M059J (cell line): ENCODE measurements at places on chromosomes 6 and 20.

DNA sequence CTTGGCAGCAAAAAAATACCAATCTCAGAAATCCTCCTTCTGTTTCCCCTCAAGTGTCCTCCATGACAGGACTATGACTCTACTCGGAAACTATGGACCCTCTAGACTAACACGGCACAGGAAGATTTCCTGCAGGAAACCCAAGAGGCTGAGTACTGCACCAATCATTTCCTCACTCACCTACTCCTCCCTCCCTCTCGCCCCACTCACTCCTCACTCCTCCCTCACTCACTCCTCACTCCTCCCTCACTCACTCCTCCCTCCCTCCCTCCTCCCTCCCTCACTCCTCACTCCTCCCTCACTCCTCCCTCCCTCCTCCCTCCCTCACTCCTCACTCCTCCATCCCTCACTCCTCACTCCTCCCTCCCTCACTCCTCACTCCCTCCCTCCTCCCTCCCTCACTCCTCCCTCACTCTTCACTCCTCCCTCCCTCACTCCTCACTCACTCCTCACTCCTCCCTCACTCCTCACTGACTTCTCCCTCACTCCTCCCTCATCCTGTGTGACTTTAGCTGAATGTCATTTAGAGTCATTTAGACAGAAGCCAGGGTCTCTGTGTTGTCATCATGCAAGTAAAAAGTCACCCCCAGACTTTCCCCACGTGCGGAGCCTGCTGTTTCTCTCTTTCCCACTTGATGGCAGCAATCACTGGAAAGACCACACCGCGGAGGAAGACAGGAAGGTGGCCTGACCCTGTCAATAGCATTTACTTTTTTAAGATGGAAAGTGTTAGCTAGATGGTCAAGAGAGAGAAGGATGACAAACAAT is 226.8 kb upstream of the PDE10A start:
- DNase-seq: peak; percentile 7

GRCh38 chr6:25995507-25995906 is 32.9 kb downstream of the TRIM38 start:
- DNase-seq: peak; percentile 23

DNA sequence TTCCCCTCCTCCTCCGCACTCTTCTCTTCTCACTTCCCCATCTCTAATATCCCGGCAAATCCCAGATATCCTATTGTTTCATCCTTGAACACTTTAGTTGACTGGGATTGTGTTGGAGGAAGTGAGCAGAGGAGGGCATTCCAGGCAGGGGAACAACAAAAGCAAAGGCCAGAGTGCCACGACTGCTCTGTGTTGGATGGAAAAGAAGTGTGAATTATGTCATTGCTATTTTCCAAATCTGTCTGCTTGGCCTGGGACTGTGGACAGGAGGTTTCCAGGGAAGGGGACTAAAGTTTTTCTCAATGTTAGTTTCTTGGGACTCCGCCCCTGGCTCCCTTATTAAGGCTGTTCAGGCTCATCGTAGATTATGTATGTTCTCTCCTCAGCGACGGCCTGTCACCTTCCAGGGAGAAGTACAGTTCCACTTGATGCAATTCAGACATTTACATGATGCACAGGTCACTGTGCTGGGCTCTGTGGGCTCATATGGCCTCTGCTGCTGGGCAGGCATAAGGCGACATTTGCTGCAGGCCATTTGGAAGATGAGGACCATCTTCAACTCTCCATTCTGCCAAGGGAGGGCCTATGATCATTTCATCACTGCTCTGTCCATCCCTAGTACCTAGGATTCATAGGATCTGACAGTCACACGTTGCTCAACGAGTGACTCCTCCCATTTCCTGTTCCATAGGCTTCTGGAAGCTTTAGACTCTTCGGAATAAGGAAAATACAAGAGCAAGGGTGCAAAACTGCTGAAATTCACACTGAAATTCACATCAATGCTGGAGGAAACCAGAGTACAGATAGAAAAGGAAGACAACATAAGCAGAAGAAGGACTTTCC is 99.1 kb upstream of the KCNK16 start:
- no peak for DNase-seq

GRCh38 chr20:4476903-4477500 is 244.7 kb upstream of the PRND start:
- peak; percentile 98 for DNase-seq

DNA sequence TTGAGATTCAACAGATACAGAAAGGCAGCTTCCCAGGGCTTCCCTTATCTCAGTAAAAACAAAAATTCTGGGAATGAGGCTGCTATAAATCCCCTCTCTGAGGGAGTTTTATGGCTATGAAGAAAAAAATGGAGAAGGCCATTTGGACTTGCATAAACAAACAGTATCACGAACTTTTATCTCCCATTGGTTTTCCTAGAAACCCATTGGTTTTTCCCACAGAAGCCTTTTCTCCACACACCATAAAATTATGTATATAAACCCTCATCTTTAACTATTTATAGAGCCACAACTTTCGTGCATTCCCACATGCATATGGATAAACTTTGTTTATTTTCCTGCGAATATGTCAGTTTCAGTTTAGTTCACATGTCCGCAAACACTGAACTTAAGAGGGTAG is 36.2 kb upstream of the BTBD3 start:
- no peak for DNase-seq
